CD4-positive, alpha-beta T cell treated with Interleukin-15 for 4 hours (primary cell): ENCODE measurements at places on chromosomes 1 and 21.

GRCh38 chr1:162319493-162320175 lies 57.0 kb downstream of the SPATA46 start:
- no peak for DNase-seq

GRCh38 chr1:186843226-186843625 lies 14.5 kb downstream of the PLA2G4A start:
- DNase-seq: no peak

DNA sequence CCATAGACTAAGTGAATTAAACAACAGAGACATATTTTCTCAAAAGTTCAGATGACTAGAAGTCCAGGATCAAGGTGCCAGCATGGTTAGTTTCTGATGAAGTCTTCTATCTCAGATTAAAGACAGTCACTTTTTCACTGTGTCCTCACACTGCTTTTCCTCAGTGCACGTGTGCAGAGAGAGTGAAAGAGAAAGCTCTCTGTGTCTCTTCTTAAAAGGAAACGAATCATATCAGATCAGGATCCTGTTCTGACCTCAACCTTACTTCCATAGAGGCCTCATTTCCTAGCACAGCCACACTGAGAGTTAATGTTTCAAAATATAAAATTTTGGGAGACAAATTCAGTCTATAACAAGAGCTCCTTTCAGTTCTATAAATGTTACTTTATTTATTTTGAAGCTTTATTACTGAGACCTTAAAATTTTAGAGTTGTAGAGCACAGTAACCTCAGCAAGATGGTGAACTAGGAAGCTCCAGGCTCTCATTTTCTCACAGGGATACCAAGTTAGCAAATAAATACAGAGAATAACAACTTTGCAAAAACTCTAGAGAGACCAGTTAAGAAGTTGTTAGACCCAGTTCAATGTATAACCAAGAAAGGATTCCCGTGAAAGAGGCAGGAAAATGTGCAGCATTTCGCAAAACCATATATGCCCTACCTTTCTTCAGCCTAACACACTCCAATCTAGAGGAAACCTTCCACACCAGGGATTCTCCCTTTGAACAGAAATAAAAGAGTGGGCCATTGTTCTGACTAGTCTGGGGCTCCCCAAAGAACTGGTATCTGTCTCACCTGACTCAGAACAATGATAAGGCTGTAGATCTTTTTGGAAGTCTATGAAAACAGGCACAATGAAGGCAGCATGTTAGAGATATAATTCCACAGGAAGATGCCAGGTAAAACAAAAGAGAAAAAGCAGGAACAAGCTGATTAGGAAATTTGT lies 372.2 kb downstream of the MRPL39 start:
- DNase-seq: no peak

GRCh38 chr1:119896303-119896702 lies at the start of gene ADAM30:
Gene ADAM30 (minus strand): TSS chr1:119896515. CDS start chr1:119896336, 179 bp downstream.
- no peak for DNase-seq

DNA sequence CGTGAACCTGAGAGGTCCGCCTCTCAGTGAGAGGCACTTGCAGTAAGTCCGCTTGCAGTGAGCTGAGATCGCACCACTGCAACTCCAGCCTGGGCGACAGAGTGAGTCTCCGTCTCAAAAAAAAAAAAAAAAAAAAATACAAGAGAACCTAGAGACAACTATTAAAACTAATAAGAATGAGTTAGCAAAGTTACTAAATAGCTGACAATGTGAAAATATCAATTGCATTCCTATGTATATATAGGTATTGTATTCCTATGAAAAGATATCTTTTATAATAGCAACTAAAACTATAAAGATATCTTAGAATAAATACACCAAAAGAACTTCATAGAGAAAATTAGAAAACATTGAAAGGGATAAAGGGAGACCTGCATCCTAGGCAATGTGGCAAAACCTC lies 20.3 kb downstream of the FLVCR1 start:
- DNase-seq: no peak

GRCh38 chr1:160149233-160149632 lies 2.2 kb upstream of the ATP1A4 start:
- DNase-seq: no peak

DNA sequence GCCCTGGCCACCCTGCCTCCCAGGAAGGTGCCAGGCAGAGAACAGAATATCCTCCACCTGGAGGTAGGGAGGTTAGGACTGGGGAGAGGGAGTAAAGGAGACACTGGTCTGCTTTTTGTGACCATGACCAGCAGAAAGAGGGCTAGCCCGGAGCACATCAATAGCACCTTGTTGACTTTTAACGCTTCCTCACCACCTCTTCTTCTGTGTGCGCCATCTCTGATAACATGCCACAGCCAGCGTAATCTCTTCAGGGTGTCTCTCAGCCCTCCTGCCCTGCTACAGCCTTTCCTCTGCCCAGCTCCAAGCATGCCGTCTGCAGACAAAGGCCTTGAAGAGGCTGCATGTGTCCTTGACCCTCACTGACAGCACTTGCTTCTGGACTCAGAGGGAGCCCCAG lies 50.9 kb upstream of the GJA5 start:
- DNase-seq: no peak

GRCh38 chr21:38628349-38628748 lies 130.1 kb upstream of the ERG start:
- DNase-seq: no peak

DNA sequence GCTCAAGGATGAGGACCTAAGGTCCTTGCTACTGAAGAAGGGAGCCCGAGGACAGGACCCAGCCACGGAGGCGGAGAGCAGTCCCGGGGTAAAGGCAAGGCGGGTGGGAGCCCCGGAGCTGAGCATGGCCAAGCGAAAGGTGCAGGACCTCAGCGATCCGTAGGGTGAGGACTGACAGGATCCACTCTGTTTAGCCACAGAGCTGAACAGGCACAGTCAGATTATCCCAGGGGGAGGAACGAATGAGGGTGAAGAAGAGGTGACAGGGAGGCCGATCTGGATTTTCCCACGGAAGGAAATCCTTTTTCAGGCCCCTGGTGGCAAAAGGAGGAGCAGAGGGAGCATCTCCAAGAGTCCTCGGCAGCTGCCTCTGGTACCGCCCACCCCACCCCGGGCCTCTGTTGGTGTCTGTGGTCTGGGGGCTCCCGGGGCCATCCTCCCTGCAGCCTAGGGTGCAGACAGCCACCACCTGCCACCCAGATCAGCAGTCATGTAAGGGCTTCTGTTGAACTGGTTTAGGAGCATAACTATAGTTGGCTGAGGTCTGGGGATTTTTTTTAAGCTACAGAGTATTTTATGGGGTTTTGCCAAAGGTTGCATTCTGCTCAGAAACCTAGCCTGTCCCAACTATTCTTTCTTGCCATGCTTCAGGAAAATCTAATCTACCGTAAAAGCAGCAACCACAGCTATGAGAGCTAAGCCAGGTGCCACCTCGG lies 32.3 kb upstream of the LBR start:
- no peak for DNase-seq

DNA sequence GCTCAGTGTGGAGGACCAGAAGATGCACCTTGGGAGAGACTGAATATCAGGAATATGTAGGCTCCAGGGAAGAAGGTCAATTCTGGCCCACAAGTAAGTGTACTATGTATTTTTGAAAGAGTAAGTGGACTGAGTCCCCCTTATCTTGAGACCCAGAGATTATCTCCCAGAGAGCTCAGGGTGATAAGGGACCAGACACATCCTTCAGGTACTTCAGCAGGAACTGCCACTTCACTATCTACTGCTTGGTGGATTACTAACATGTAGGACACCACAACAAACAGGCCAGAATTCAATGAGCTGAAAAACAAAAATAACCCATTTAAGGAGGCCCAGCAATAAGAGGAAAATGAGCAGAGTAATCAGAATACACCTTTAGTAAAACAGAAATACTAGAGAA lies 119.2 kb downstream of the ZNF644 start:
- no peak for DNase-seq

GRCh38 chr1:172874950-172875349 lies 175.8 kb downstream of the TNFSF18 start:
- peak; percentile 12 for DNase-seq

GRCh38 chr1:63915121-63915520 lies 141.3 kb downstream of the ROR1 start:
- no peak for DNase-seq

- no peak for DNase-seq
Observed at GRCh38 chr1:214103778-214104177, 116.0 kb downstream of the PROX1 start.

GRCh38 chr1:47388891-47389238 lies 27.2 kb upstream of the FOXE3 start:
- DNase-seq: peak; percentile 27

GRCh38 chr1:94309216-94309615 lies 71.8 kb upstream of the ARHGAP29 start:
- no peak for DNase-seq

- no peak for DNase-seq
Observed at GRCh38 chr1:153769221-153769620, 6.0 kb upstream of the SLC27A3 start.

DNA sequence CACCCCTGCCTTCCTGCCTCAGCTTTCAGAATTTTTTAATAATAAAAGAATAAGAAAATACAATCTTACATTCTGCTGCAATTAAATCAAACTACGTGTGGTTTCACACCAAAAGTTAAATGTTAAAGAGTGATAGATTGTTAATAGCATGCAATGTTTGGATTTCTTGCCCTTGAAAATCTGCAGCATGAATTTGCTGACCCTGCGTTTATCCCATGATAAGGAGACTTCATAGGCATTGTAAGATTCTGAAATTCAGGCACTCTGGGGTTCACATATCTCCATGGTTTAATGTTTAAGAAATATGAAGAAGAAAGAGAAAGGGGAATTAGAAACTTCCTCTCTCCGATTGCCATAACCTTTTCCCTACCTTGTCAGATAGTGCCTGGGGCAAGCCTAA lies 1616.2 kb upstream of the B3GALT2 start:
- no peak for DNase-seq
